Activated CD4-positive, alpha-beta T cell treated with anti-CD3 and anti-CD28 coated beads, Interleukin-2, amount 50 U/mL, for 4 hours (primary cell): ENCODE measurements at places on chromosomes 7 and 10.

DNA sequence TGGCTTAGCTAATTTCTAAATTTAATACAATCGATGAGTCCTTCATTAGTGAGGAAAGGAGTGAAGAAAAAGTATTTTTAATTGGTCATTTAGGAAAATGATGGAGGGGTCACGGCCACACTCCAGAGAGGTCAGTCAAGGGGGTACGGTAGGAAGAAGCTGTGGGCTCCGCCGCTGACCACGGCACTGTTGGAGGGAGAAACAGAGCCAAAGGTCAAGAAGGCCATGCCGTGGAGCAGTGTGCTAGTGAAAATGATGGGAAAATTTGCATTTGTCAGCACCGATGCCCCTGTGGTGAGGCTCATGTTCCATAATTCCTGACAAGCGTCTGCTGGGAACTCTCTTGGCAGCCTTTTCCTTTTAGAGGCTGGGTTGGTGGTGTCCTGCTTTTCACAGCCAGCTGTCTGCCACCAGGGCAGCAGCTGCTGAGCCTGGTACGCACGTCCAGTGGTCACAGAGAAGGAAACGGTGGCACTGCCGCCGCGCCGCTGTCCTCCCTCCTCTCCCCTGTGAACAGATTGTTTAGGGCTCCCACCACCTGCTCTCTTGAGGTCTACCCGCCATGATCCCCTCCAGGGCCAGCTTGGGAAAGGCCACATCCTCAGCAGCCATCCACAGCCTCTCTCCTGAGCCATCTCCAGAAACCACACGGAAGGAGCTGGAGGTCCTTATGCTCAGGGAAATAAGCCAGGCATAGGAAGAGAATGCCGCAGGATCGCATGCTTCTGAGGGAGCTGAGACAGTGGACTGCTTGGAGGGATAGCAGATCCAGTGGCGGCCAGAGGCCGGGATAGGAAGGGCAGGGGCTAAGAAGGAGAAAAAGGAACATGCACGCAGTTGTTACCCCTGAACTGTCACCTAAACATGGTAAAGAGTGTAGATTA, 263.7 kb upstream of the PPP2R2D start:
- DNase-seq, result no peak

GRCh38 chr10:104080762-104081161, 4.9 kb downstream of the COL17A1 start:
- no peak for DNase-seq

DNA sequence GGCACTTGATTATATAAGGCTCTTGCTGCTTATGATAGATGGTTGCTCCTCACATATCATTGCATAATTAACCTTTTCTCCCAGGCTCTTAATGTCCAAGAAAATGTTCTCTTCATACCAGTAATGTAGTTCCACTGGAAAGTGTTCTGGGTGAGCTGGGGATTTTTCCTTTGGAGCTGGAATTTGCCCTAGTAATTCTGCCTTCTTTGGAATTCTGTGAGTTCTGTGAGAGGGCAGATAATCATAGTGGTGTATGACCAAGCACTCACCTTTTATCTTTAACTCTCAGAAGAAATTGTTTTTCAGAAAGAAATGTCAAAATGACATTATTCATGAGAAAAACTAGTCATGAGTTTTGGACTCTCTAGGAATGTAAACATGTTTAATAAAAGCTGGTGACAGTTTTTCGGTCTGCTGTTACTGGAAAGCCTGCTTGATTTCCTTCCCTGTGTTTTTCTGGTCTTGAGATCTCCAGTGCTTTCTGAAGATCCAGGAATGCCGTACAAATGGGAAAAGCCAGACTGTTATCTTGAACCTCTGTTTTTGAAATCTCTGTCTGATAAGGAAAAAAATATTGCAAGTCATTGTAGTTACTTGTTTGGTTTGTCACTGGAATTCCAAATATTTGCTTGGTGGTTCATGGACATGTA, 148.3 kb upstream of the PRPS1L1 start:
- DNase-seq, result no peak

- no peak for DNase-seq
Observed at GRCh38 chr7:33616752-33617151, 288.6 kb upstream of the BMPER start.

- no peak for DNase-seq
Observed at GRCh38 chr7:28661826-28662595, 249.7 kb downstream of the CREB5 start.

DNA sequence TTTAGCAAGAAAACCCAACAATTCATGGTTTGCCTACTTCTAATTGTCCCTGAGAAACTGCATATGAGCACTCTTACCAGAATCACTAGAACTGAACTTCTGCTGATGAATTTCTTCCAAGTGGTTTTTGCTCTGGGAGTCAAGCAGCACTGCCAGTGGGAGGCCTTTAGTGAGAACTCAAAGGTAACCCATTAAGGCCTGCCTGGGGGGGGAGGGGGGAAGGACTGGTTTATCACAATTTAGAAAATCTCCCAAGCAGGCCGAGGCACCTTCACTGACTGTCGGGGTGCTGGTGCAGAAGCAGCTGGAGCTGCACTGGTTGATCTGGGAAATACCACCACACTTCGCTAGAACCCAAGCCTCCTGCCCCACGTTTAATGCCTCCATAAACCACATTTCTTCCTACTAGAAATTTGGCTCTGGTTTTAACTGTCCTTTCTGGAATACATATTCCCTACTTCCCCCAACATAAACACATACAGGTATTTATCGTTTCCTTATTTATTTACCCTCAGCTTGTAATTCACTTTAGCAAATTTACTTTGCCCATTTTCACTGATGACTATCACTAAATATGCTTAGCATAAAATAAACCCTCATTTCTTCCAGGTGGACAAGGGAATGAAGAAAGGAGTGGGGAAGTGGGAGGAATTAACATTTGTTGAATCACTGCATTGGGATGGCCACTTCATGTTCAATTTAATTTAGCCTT, 14.2 kb downstream of the ANK3 start:
- DNase-seq, result no peak

DNA sequence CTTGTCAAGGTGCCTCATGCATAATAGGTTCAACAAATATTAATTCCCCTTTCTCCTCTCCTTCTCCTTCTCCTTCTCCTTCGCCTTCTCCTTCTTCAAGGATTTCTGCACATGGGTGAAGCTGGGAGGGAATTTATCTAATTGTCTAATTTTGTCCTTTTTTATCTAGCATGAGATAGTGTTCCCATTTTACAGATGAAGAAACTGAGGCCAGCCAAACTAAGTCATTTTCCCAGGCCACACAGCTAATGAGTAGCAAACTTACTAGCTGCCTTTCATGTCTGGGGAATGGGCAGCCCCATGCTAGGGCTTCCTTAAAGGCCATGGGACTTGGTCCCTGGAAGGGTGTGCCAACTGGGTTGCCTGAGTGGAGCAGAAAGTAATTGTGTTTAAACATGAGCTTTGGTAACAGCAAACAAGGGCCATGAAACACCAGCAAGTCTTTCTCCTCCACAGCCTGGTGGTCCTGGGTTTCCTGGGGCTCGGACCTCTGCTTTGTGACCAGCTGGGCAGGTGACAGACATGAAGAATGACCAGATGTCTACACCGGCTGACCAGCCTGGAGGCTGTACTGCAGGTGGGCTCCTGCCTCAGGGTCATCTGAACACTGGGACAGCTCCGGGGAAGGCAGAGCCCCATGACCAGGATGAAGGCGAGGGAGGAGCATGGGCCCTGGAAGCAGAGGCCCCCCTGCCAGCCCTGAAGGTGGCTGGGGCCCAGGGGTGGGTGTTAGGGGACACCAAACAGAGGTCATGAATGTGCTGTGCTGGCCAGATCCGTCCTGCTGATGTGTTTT, 138.0 kb downstream of the PTPN20 start:
- DNase-seq, result no peak

DNA sequence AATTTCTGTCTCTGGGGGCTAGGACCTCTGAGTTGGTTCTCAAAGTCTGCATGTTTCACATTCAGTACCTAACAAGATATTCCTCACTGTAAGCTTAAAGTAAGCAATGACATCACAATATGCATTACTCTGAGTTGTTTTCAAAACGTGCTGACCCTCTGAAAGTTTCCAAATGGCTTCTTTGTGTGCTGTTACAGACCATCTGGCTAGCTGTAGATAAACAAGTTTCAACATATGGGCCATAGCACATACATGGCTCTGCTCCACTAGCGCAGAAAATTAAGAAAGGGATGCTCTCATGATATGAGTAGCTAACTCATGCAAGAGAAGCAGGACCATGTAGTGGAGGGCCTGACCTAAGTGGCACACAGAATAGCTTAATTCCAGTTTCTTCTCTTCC, 119.0 kb downstream of the HTR7 start:
- no peak for DNase-seq

GRCh38 chr10:10160821-10161312, 856.8 kb upstream of the CELF2 start:
- DNase-seq, result no peak

DNA sequence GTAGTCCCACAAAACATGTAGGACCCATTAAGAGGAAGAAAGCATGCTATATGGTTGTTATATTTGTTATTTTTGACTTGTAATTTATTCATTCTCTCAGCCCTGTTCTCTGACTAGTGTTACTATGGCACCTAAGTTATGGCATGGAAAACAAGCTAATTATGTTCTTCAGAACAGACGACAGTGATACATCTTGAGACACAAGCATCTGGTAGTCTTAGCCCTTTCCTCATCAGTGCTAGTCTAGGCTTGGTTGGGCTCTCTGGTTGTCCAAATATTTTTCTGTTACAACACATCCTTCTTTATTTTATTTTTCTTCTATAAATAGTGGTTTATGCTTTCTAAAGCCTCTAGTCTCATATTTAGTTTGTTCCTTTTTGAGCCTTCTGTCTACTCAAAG, 308.3 kb upstream of the KAT6B start:
- DNase-seq, result no peak

DNA sequence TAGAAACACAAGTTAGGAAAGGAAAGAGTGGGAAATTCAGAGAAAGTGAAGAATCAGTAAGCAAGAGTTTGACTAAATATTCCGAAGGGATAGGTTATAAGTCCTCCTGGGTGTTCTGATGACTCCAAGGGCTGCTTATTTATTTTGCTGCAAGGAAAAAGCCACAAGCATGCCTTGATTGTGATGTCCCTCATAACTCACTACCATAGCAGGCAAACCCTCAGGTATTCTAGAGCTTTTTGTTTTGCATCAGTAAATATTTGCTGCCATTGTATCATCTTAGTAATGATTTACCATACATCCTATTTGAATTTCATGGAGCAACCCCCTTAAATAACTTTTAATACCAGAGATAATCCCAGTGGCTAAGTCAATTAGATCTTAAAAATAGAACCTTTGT, 688.1 kb downstream of the SUGCT start:
- no peak for DNase-seq

DNA sequence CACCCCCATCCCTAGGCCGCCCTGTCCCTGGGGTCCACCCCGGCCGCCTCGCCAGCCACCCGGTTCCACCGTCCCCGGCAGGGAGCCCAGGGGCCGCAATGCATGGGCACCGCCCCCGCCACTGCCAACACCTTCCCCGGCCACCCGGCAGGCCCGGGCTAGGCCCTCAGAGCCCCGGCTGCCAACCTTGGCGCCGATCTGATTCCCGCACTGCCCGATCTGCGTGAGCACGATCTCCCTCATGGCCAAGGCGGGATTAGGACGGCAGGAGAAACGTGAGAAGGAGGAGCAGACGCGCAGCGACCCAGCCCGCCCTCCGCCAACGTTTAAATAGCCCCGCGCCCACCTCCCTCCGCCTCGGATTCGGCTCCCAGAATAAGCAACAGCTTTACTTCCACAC, at the start of gene TUBB8:
Gene TUBB8 (minus strand): TSS at position 301 of the 400 bp plus-strand sequence. CDS start 58 bp downstream, at position 243.
- no peak for DNase-seq

- DNase-seq, result no peak
Observed at GRCh38 chr7:132783824-132784223, 207.6 kb upstream of the PLXNA4 start.
